ENCODE measurements at places on chromosomes 5 and 9.
A peak's percentile ranks its signal among the peaks of the same experiment; 100 is the strongest.

- DNase-seq = peak; percentile 77
These were observed 105.4 kb upstream of the FER start for GRCh38 chr5:108642170-108642906.

DNA sequence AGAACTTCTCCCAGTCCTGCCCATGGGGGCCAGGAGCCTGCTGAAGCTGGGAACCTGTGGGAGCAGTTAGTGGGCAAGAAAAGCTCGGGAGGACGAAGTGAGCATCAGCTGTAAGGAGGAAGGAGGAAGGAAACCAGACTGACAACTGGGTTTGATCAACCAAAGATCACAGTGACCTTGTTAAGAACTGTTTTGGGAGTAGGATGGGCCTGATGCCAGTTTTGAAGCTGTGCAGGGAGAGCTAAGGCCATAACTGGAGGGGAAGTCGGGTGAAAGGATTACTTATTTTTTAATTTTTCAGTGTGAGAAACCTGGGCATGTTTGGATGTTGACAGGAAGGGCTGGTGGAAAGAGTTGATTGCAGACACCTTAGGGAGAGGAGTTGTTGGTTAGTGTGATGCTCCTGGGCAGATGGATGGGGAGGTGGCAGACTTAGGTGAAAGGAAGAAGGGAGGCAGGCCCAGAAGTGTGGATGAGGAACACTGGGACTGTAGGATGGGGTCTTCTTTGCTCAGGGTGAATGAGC is 58.3 kb upstream of the KLF4 start:
- DNase-seq = no peak

GRCh38 chr9:105205787-105206495 is 38.5 kb upstream of the SLC44A1 start:
- DNase-seq = no peak

DNA sequence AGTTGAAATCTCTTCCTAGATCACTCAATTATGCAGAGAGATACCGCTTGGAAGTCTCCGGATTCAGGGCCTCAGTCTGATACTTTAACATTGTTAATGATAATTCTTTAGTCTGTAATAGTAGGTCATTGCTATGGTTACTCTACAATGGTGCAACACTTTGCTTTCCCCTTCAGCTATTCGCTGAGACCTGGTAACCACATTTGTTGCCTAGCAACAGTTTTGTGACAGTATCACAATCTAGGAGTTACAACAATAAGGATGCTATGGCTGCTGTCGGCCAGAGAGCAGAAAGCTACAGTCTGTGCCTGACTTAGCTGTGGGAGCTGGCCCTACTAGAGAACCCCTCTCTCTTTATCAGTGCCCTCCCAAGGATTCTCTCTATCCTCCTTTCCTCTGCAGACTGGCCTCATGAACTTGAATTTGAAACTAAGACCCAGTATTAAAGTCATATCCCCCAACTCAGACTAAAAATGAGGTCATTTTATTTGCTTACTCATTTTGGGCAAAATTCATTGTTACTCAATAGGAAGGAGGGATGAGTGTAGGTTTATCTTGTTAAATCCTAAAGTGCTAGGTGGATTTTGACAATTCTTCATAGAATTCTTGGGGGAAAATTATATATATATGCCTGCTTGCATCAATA is 39.3 kb downstream of the NR2F1 start:
- DNase-seq = no peak

- peak; percentile 91 for DNase-seq
These were observed 4.1 kb upstream of the AMBP start for GRCh38 chr9:114082017-114082762.

DNA sequence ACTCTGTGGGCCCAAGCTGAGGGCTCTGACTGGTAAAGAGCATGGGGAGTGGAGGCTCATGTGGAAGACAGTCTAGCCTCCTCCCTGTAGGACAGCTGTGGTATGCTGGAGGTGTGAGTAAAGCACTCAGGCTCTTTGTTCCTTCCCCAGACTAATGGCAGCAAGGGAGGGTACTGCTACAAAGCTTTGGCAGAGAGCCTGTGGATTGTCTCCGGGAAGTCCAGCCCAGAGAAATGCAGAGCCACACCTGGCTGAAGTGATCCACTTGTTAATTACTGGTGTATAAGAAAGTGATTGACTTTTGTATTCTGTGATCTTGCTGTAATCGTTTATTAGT is 161.7 kb downstream of the OXCT1 start:
- DNase-seq = no peak

GRCh38 chr5:50655810-50656205 is 10.6 kb upstream of the PARP8 start:
- DNase-seq = no peak

DNA sequence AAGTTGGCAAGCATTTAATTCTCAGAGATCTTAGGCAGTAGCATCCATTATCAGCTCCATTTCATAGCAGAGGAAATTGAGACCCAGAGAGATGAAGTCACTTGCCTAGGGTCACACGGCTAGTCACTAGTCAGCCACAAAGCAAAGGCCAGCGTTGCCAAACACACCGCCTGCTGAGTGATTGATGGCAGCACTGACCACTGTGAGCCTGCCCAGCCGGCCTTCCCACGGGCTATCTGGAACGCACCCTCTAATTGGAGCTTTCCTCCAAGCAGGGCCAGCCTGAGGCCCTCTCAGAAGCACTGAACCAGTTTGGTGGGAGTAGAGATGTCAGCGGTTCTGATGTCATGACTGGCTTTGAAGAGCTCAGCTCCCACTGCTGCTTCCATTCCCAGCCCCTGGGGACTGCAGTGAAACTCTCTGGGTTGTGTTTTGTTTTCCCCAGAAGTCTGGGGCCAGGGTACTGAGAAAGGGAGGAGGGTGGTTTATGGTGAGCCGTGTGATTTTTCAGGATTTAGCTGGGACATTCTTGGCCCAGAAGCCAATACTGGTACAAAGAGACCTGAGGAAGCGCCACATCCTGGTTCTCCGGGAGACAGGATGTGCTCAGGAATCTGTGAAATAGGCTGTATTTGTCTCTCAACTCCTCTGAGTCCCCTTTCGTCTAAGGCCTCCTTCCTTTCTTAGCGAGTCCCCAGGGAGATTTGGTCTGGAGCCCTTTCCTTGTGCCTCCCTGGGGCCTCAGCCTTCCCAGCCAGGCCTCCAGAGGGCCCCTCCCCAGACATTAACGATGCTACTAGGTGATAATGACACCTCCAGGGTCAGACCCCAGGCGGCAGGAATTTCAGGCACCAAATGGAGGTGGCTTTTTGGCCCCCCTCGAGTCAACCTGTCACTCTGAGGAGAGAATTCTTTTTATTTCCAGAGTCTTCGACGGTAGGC is 44.5 kb downstream of the SPRY4 start:
- peak; percentile 33 for DNase-seq

DNA sequence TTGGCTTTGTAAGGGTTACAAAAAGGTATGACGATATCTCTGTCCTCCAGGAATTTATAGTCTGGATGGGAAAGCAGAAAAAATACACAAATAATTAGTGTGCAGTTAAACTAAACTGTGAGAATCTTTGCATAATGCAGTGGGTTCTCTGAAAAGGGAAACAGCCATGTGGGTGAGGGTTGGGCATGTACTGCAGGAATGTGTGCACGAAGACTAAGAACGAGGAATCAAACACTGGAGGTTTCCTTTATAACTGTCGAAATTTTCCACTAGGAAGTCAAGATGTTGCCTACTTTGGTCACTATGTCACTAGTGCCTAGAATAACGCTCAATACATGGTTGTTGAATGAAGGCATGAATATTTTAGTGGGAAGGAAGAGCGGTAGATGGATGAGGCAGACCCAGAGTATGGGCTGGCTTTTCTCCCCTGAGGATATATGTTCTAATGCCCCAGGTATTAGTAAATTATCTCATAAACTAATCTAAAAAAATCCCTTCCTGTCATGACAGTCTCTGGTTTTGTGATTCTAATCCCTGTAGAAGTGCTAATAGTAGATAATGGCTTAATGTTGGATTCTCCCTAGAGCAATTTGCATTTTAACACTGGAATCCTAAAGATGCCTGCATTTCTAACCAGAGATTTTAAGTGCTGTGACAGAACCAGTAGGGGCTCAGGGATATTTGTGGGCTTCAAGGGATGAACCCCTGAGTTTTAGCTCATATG is 227.3 kb downstream of the NMUR2 start:
- DNase-seq = no peak

DNA sequence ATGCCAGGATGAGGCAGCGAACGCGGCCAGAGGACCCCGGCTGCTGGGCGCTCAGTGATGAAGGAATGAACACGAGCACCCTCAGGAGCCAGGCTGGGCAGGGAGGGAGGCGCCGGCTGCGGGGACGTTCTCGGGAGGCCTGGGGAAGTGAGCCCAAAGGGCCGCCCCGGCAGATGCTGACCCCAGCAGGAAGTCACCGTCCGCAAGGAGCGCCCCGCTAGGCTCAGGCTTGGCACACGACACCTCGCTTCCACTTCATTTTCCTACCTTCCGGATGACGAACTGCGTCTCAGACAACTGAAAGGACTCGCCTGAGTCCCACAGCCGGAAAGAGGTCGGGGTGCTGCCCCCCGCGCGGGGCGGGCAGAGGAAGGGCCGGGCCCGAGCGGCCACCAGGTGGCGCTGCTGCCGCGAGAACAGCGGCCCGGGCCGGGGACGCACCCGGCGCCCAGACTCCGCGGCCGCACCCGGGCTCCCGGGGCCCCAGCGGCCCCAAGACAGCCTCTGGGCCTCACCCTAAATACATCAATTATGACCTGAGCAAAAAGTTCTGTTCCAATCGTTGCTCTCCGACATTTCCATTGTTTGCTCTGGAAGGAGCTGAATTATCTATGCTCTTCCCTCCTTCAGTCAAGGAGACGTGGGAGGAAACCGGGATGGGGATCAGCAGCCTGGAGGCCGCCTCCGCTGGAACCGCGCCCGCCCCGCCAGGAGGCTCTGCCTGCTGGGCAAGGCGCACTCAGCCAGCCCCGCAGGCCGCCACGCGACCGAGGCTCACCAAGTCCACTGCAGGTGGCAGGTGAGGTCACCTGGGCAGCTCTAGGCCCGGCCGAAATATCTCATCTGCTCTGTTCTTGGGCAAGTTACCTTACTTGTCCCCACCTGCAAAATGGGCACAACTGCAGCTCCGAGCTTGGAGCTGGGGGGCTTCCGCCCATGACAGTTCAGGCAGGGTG is 107.0 kb downstream of the ZNF354C start:
- DNase-seq = peak; percentile 85

DNA sequence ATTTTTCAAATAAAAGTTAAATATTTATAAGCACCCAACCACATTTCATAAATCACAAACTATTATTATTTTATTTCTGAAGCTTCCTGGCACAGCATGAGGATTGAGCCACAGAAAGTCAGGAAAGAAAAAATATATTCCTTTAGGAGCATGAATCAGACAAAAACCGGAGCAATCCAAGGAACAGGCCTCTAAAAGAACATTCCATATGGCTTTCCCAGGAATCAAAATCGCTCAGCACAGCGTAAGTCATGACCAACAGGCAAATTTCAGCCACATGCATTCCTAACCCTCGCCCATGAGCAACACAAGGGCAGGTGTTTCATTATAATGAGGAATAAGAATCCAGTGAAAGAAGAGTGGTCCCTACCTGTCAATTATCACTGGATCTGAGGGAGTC is 26.7 kb downstream of the EBF1 start:
- DNase-seq = no peak

DNA sequence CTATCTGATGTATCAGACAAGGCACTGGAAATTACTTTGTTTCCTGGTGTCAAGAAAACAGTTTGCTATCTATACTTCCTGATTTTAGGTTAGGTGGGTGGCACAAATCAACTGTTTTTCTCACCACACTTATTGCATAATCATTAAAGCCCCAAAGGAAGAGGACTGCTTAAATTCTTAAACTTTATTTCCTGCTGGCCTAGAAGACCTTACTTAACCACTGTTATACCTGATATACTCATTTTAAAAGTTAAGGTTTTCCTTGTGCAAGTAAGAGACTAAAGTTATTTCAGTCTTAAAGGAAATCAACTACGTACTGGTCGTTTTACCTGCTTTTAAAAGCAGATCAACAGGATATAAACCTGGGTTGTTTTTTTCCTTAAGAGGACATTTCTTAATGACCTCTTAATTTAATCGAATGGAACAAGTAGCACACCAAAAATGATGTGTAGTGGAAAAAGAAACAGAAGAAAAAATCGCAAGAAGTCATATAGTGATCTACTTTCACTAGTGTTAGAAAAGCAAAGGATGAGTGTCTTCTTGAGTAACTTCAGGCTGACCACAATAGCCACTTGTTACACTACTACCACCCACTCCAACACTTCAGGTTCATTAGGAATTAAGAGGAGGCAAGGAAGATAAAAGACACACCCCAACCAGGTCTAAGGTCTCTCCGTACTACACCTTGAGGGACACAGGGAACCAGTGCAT is 974 bp downstream of the CLINT1 start:
- DNase-seq = peak; percentile 83

DNA sequence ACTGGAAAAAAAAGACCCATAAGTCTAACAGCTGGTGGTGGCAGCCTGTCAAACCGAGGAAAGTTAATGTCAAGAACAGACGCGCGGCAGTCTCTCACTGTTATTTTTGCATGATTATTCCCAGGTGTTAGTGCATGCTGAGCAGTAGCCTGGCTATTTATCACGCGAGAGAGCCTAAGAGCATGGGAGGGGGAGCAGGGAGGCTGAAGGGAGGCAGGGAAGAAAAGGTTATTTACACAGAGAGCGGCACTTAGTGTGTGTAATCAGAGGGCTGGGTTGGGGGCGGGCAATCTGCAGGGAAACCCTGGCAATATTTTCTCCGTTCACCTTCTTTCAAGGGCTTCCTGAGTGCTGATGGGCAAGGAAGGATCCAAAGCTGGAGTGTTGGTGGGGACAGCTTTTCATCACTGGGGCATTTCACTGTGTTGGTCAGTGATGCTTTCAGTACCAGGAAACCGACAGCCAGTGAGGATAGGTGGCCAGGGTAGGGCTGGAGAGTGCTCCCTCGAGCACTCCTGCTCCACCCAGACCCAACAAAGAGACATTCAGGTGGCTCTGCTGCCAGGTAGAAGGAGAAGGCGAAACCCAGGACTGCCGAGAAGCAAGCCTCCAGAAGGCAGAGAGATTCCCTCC is 39.6 kb downstream of the ZNF608 start:
- no peak for DNase-seq

DNA sequence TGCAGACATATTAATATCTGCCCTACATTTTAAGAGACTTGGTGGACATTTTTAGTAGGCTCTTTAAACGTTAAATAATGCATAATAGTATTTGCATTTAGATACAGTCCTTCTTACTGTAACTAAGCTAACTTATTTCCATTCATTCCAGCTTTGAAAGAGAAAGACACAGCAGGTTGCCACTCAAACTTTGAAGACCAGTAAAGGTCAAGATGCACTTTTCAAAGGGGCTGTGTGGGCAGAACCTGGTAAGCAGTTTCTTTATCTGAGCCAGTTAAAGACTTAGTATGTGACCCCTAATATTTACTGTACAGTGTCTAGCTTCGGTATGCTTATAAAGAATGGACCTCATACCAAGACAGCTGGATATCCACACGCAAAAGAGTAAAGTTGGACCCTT is 20.8 kb downstream of the PLGRKT start:
- DNase-seq = no peak

DNA sequence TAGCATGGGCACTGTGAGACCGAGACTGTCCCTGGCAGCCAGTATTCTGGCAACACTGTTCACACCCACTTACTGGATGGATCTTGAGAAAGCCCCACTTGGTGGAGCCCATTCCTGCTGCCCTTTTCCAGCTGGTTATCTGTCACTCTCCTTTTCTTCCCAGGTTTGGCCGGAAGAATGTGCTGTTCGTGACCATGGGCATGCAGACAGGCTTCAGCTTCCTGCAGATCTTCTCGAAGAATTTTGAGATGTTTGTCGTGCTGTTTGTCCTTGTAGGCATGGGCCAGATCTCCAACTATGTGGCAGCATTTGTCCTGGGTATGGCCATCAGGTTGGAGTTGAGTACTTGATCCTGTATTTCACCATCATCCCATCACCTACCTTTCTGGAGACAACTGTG is 14.5 kb downstream of the SLC22A5 start:
- DNase-seq = no peak

- DNase-seq = no peak
These were observed 135.6 kb downstream of the BOD1 start for GRCh38 chr5:173480896-173481295.
